ENCODE measurements at places on chromosomes 16 and 17. TPM values are rescaled to one million over a fixed set of nuclear protein-coding genes. Genes with fewer than 3 reads are reported as not detected.

ATF7IP2 gene
- total RNA-seq, result 15.5 TPM

TBC1D26 gene
- total RNA-seq, result not detected

SPN gene
- 3.4 TPM for total RNA-seq

GRCh38 chr17:69729944-69730343 lies 315.4 kb downstream of the MAP2K6 start:
- no peak overlapping the region for H3K4me3 ChIP-seq
- H3K27ac ChIP-seq, result no peak overlapping the region
- DNase-seq, result peak; percentile 34

DNA sequence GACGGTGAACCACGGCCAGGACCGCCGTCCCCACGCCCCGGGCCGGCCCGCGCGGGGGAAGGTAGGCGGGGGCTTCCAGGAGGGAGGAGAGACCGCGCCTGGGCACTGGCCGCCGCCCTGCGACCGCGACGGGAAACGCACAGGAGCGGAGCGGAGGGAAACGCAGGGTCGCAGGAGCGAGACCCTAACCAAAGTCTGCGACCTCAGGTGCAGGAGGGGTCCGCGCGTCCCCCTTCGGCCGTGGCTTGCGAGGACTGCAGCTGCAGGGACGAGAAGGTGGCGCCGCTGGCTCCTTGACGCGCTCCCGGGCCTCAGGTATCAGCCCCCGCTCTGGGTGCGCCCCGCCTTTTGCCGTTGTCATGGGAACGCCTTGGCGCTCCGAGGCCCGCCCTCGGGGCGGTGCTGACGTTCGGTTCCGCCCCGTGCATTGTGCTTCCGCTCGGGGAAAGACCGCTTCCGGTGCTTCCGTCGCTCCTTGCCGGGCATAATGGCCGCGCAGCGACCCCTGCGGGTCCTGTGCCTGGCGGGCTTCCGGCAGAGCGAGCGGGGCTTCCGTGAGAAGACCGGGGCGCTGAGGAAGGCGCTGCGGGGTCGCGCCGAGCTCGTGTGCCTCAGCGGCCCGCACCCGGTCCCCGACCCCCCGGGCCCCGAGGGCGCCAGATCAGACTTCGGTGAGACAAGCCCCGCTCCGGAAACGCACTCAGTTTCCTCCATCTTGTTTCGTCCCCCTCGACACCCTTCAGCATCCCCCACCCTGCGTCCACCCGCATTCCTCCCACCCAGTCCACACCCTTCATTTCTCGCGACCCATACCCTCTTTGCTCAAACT lies at the start of gene OVCA2:
TSS of gene OVCA2 (plus strand) at position 462 of the 829 bp plus-strand sequence. CDS start at position 488, 26 bp downstream.
- peaks cover 7% of the 10 kb centered on the region for H3K36me3 ChIP-seq
- peak within 1 kb of the TSS; percentile 91 for H3K27ac ChIP-seq
- peaks cover 16% of the 10 kb centered on the region for H3K4me1 ChIP-seq
- H3K4me3 ChIP-seq, result peak within 1 kb of the TSS; percentile 44
- DNase-seq, result peak; percentile 95

DNA sequence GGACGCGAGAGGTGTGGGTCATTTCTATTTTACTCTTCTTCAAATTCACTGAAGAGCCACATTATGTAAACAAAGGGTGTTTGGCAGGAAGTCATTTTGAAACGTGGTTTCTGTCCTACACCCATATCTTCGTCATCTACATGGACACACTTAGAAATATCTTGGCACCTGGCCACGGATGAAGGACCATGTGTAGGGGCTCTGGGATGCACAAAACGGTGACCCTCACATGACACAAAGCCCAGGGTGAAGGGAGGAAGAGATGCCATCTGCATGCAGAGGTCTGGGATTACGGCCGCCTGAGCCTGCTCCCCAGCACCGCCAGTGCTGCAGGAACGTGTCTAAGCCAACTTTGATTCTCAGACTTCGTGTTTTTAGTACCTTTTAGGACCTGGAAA lies 130.2 kb upstream of the CHMP6 start:
- peaks cover 12% of the 10 kb centered on the region for H3K4me1 ChIP-seq
- no peak for DNase-seq
- no peaks in the 10 kb centered on the region for H3K27me3 ChIP-seq
- H3K36me3 ChIP-seq, result no peaks in the 10 kb centered on the region

PRR15L gene
- total RNA-seq, result 109 TPM

DNA sequence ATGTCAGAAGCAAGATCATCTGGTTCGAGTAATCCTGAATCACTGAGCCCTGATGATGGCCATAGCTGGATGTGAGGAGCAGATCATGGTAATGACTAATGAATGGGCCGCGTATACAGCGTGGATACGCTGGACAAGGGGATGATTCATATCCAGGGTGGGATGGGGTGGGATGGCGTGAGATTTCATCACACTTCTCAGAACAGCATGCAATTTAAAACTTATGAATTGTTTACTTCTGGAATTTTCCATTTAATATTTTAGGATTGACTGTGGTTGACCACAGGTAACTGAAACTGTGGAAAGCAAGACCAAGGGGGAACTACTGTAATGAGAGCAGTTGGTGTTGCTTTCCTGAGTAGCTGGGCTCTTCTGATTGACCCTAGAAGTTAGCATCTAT lies 225.5 kb downstream of the STX8 start:
- no peak overlapping the region for H3K27ac ChIP-seq
- no peak overlapping the region for H3K4me3 ChIP-seq
- H3K36me3 ChIP-seq, result no peaks in the 10 kb centered on the region
- no peaks in the 10 kb centered on the region for H3K4me1 ChIP-seq

DNA sequence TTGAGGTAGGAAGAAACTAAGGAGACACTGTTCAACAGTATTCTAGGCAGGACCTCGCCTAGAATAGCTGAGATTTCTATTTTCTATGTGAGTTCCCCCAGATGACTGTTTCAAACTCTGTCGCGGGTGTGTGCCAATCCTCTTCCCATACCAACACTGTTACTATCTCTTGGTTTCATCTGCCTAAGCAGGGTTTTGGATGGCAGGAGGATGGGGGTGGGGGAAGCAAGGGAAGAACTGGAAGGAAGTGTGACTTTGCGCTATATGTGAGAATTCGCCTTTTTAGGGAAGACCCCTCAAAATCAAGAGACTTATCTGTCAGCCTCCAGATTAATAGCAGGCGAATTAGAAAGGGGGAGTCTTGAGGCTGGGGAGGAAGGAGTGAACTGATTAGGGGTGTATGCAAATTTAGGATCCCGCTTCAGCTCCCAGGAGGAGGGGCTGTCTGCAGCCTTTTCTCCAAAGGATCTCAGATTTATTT lies 521 bp upstream of the G6PC3 start:
- H3K4me1 ChIP-seq, result peaks cover 28% of the 10 kb centered on the region
- peak; percentile 24 for DNase-seq
- H3K27me3 ChIP-seq, result no peaks in the 10 kb centered on the region
- peak overlapping the region; percentile 31 for H3K27ac ChIP-seq

DNA sequence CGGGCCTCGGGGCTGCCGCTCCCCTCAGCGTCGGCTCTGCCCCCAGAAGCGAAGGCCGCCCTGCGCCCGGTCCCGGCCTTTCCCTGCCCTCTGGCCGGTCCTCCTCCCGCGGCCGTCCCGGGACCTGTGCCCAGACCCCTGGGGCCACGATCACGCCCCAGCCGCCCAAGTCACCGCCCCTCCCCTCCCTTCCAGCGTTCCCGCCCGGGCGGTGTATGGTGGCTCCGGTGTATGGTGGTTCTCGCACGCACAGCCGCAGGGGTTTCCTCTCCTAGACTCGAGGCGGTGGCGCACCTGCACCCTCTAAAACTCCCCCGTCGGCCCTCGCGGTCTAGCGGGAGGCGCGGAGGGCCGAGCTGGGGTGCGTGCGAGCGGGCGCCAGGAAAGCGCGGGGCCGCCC lies 10.0 kb downstream of the TIGD7 start:
- no peak overlapping the region for H3K27ac ChIP-seq
- no peak for DNase-seq
- H3K4me1 ChIP-seq, result no peaks in the 10 kb centered on the region
- H3K27me3 ChIP-seq, result no peaks in the 10 kb centered on the region
- H3K4me3 ChIP-seq, result no peak overlapping the region

MAF gene
- 67.1 TPM for total RNA-seq

- H3K36me3 ChIP-seq, result no peaks in the 10 kb centered on the region
- peak; percentile 58 for DNase-seq
- H3K27me3 ChIP-seq, result no peaks in the 10 kb centered on the region
- peak overlapping the region; percentile 92 for H3K27ac ChIP-seq
- peaks cover 60% of the 10 kb centered on the region for H3K4me1 ChIP-seq
Measured at GRCh38 chr17:74815550-74816370, 39.6 kb upstream of the NAT9 start.

Data from thyroid gland (tissue), 4 donors.